ENCODE measurements at places on chromosomes 3 and 15.
A peak's percentile ranks its signal among the peaks of the same experiment; 100 is the strongest.

- H3K27ac ChIP-seq, result peak overlapping the region; percentile 76
- H3K4me1 ChIP-seq, result peaks cover 77% of the 10 kb centered on the region
- H3K36me3 ChIP-seq, result no peaks in the 10 kb centered on the region
- DNase-seq, result no peak
- H3K4me3 ChIP-seq, result peak overlapping the region; percentile 8
These were observed 17.7 kb downstream of the STARD9 start for GRCh38 chr15:42593143-42593542.

DNA sequence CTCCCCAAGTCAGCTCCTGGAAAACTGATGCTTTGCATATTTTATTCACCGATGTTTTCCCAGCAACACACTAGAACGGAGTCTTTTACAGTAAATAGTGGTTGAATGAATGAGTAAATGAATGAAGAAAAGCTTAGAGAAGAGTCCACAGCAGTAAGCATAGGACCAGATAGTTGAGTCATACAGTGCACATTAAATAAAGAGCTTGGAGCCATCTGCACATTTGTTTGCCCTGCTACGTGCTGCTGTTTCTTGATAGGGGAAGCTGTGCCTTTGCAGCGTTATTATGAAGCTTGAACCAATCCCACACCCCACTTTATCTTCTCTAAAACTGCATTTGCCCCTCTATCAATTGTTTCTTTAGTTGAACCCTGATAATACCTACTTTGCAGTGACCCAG, 1.2 kb downstream of the FAM98B start:
- no peaks in the 10 kb centered on the region for H3K36me3 ChIP-seq
- no peak overlapping the region for H3K27ac ChIP-seq
- DNase-seq, result no peak
- H3K27me3 ChIP-seq, result no peaks in the 10 kb centered on the region

DNA sequence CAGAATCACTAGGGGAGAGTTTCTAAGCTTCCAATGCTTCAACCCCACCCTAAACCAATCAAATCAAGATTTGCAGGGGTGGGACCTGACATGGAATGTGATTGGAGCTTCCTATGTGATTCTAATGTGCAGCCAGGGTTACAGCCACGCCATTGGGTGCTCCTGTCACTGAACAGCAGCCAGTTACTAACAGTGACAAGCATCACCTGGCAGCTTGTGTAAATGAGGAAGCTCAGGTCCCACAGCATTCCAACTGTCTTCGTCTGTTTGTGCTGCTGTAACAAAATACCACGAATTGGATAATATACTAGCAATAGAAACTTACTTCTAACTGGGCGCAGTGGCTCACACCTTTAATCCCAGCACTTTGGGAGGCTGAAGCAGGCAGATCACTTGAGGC, 294.9 kb downstream of the SHQ1 start:
- no peaks in the 10 kb centered on the region for H3K27me3 ChIP-seq

DNA sequence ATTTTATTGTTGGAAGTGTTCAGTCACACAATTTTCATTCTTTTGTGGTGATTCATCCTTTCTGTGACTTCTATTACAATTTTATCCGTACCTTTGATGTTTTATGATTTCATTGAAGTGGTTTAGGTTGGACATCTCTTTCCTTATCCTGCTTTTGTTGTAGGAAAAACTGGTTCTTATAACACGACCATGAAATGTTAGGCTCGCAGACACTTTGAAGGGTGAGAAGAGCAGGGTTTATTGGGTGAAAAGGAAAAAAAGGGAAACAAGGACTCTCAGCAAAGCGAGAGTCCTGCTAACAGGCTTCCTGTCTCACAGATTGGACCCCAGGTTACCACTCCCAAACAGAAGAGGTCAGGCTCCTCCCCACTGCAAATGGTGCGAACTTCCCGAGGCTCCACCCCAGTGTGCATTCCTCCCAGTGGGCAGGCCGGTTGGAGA, 257.4 kb downstream of the STXBP5L start:
- no peak overlapping the region for H3K27ac ChIP-seq
- DNase-seq, result no peak
- no peaks in the 10 kb centered on the region for H3K4me1 ChIP-seq
- H3K27me3 ChIP-seq, result no peaks in the 10 kb centered on the region
- H3K36me3 ChIP-seq, result no peaks in the 10 kb centered on the region
- no peak overlapping the region for H3K4me3 ChIP-seq

DNA sequence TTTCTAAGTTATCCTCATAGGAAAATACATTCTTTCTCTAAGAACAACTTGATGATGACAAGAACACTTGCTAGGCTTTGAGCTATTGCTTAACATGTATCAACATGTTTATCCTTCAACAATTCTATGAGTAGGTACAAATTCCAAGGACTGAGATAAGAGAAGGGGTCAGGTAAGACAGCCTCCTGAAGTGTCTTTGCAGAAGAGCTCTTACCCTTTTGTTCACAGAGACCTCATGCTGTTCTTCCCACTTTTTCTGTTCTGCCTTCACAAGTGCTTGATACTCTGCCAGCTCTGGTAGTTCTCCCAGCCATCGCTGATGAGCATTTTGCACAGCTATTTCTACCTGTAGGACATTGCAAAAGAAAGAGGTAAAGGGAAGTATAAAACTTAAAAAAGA, 50.9 kb downstream of the CEP152 start:
- H3K4me3 ChIP-seq, result no peak overlapping the region
- no peak for DNase-seq
- H3K4me1 ChIP-seq, result no peaks in the 10 kb centered on the region
- H3K27me3 ChIP-seq, result no peaks in the 10 kb centered on the region
- no peaks in the 10 kb centered on the region for H3K36me3 ChIP-seq

- H3K27me3 ChIP-seq, result no peaks in the 10 kb centered on the region
- no peaks in the 10 kb centered on the region for H3K36me3 ChIP-seq
- peak; percentile 17 for DNase-seq
- H3K4me1 ChIP-seq, result no peaks in the 10 kb centered on the region
- H3K4me3 ChIP-seq, result no peak overlapping the region
These were observed 38.9 kb upstream of the CLRN1 start for GRCh38 chr3:151011427-151011826.

GRCh38 chr3:72563690-72564370, 284.4 kb downstream of the SHQ1 start:
- H3K4me3 ChIP-seq, result no peak overlapping the region
- no peak for DNase-seq
- no peaks in the 10 kb centered on the region for H3K27me3 ChIP-seq

DNA sequence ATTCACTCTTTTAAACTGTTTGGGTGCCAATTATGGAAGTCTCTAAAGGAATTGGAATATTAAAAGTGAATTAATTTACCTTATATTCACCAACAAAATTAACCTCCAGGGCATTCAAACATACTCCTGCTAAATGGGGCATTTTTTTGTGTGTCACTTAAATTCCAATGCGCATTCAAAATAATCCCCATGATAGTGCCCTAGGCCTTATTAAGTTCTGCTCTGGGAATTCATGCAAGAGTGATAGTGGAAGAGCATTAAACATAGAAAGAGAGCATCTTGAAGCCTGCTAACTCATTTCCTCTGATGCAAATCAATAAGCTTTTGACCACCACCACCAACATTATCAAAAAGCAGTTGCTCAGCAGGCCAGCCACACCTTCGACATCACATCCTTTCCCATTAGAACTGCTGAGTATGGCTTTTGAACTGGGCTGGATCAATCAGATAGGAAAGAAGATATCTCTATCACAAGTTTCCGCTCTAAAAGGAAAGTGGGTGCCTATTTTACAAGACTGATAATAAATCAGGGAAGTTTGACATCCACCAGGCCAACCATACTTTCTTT, 156.7 kb downstream of the TMCO5A start:
- peaks cover 22% of the 10 kb centered on the region for H3K4me1 ChIP-seq
- no peaks in the 10 kb centered on the region for H3K36me3 ChIP-seq
- no peaks in the 10 kb centered on the region for H3K27me3 ChIP-seq
- no peak overlapping the region for H3K4me3 ChIP-seq

- H3K27me3 ChIP-seq, result no peaks in the 10 kb centered on the region
- H3K4me3 ChIP-seq, result no peak overlapping the region
- H3K27ac ChIP-seq, result no peak overlapping the region
- no peak for DNase-seq
These were observed 4.9 kb downstream of the MESP2 start for GRCh38 chr15:89781055-89781454.

- no peaks in the 10 kb centered on the region for H3K4me1 ChIP-seq
- H3K36me3 ChIP-seq, result no peaks in the 10 kb centered on the region
- H3K4me3 ChIP-seq, result no peak overlapping the region
These were observed 58.3 kb upstream of the SLC6A11 start for GRCh38 chr3:10757821-10758130.

GRCh38 chr3:70558956-70559355, 246.5 kb upstream of the MDFIC2 start:
- no peak overlapping the region for H3K27ac ChIP-seq
- DNase-seq, result no peak
- no peaks in the 10 kb centered on the region for H3K36me3 ChIP-seq
- H3K4me1 ChIP-seq, result no peaks in the 10 kb centered on the region
- H3K27me3 ChIP-seq, result no peaks in the 10 kb centered on the region

GRCh38 chr3:16512435-16513140, 911 bp downstream of the RFTN1 start:
- no peaks in the 10 kb centered on the region for H3K36me3 ChIP-seq
- H3K4me1 ChIP-seq, result peaks cover 78% of the 10 kb centered on the region
- no peak for DNase-seq

DNA sequence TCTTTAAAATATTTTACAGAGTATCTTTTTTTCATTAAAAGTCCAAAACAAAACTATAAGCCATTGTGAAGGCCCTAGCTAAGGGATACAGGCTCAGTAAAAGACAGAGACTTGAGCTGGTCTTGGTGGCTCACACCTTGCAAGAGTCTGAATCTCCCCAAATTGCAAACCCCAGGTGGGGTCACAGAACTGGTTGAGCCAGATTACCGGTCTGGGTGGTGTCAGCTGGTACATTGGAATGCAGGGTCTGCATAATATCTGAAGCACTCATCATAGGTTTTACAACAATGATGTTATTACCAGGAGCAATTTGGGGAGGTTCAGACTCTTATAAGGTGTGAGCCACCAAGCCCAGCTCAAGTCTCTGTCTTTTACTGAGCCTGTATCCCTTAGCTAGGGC, 201.2 kb upstream of the ARPP21 start:
- H3K4me3 ChIP-seq, result no peak overlapping the region
- H3K27ac ChIP-seq, result no peak overlapping the region
- H3K27me3 ChIP-seq, result no peaks in the 10 kb centered on the region

DNA sequence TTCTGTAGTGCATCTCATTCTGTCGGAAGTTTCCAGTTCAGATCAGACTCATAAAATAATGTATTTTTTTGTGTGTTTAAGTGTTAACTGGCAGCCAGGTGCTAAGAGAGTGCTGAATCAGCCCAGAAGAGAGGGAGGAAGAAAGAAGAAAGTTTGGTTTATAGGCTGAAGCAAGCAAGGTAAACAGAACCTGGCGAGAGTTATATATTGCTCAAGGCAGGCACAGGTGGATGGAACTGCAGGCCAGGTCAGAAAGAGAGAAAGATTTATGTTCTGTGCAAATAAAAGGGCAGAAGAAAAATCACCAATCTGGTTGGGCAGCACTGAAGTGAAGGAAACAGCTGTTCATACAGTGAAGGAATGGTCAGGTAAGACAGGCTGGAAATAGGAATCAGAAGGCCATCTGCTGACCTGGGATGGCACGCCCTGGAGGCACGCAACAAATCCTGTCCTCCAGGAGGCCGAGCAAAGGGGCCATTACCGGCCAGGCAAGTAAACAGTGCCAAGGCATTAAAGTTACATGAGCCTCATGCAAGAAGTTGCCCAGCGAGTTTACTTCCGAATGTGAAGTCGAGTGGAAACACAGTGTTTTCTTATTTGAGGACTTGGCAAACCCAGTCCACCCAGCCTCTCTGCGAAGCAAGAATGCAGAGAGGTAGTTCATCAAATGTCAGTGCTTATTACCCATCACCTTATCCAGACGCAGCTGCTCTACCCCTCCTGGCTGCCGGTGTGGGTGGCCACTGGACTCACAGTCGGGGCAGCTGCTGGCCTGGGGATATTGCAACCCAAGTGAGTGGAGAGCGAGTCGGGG, 309.8 kb downstream of the VPS13C start:
- H3K27me3 ChIP-seq, result no peaks in the 10 kb centered on the region
- no peak for DNase-seq
- no peak overlapping the region for H3K4me3 ChIP-seq

DNA sequence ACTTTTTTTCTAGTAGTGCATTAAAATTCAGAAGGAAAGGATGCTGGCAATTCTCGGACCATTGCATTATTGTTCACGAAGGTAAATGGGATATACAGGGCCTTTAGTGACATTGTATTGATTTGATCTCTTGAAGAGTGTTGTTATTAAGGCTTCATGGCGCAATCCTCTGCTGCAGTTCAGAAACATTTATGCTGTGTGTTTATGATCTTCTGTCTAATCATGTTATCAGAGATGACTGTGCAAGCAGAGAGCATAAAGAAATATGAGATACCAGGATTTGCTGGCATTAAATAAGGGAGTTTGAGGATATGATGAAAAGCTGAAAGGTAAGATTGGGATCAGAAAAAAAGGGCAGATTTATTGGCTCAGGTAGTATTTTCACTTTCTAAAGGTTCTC, 180.6 kb downstream of the EPHA6 start:
- no peaks in the 10 kb centered on the region for H3K4me1 ChIP-seq
- no peak for DNase-seq
- H3K36me3 ChIP-seq, result no peaks in the 10 kb centered on the region
- H3K27me3 ChIP-seq, result no peaks in the 10 kb centered on the region
- no peak overlapping the region for H3K27ac ChIP-seq
- H3K4me3 ChIP-seq, result no peak overlapping the region

DNA sequence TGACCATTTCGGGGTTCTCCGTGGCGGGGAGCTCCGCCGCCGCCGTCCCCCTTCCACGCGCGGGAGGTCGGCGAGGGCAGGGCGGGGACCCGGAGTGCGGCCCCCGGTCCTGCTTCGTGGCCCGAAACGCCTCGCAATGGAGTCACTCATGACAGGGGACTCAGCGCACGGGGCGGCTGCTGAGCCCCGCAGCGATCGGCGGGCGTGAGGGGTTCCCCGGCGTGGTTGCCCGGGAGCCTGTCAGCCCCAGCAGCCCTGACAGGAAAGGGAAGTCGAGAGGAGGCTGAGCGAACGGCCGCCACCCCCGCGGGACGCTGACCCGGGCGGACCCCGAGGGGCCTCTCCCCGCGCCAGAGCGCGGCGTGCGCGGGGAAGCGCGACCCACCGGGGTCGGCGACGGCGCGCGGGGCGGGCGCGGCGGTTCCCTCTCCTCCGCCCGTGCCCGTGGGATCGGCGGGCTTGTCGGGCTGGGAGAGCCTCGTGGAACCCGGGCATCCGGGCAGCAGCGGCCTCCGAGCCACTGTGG, 564 bp upstream of the PIGZ start:
- peaks cover 25% of the 10 kb centered on the region for H3K4me1 ChIP-seq
- peak overlapping the region; percentile 80 for H3K27ac ChIP-seq
- peak overlapping the region; percentile 84 for H3K4me3 ChIP-seq
- no peaks in the 10 kb centered on the region for H3K27me3 ChIP-seq
- DNase-seq, result no peak

- no peak for DNase-seq
- H3K4me1 ChIP-seq, result peaks cover 6% of the 10 kb centered on the region
- H3K27me3 ChIP-seq, result no peaks in the 10 kb centered on the region
- peak overlapping the region; percentile 2 for H3K4me3 ChIP-seq
These were observed 15.5 kb downstream of the TATDN2 start for GRCh38 chr3:10263646-10264363.

- no peak overlapping the region for H3K27ac ChIP-seq
- H3K4me3 ChIP-seq, result no peak overlapping the region
- DNase-seq, result no peak
- no peaks in the 10 kb centered on the region for H3K4me1 ChIP-seq
- no peaks in the 10 kb centered on the region for H3K27me3 ChIP-seq
These were observed 95.7 kb downstream of the PPM1L start for GRCh38 chr3:160851629-160852210.

Measured in esophagus muscularis mucosa (tissue), 4 donors.